Fibroblast of skin of right quadriceps (primary cell): ENCODE measurements at places on chromosomes 6 and 20.

DNA sequence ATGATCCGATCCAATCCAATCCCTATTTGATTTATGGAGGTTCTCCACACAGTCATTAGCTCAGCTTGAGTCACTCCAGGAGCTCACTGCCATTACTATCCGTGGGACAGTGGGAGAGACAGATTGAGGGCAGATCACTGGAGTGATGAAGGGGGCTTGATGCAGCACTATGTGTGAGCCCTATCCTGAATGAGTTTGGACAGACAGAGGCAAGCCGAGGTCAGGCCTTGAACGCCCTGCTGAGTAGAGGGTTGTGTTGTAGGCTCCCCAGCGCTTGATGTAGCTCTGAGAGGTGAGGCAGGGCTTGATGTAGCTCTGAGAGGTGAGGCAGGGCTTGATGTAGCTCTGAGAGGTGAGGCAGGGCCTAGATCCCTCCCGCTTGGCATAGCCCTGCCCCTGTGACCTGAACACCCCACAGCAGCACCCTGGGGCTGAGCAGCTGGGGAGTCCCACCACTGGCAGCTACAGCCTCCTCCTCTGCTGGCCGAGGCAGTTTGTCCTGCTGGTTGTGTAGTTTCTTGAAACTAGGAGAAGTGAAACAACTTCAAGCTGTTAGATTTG lies 58.7 kb downstream of the ZFAND3 start:
- peak; percentile 50 for DNase-seq

DNA sequence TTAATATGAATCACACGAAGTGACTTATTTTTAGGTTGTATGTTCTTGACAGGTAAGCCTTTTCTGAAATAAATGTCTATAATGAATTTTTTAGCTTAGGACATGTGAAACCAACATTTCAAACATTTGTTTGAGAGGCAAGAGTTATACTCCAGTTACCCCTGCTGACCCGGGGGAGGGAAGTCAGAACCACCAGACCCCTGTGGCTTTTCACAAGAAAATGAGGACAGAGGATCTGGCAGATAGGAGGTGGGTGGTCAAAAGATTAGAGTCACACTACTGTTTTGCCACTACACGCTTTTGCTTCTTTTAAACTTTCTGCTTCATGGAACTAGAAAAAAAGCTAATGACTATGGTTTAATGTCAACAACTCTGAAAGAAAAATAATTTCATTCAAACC lies 27.5 kb upstream of the ADGRF4 start:
- no peak for DNase-seq

DNA sequence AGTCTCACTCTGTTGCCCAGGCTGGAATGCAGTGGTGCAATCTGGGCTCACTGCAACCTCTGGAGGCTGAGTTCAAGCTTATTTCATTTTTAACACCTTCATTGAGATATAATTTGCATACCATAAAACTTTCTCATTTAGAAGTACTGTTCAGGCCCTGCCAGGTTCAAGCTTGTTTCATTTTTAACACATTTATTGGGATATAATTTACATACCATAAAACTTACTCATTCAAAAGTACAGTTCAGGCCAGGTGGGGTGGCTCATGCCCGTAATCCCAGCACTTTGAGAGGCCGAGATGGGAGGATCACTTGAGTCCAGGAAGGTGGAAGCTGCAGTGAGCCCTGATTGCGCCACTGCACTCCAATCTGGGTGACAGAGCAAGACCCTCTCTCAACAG lies 5.5 kb downstream of the OR2B6 start:
- no peak for DNase-seq

DNA sequence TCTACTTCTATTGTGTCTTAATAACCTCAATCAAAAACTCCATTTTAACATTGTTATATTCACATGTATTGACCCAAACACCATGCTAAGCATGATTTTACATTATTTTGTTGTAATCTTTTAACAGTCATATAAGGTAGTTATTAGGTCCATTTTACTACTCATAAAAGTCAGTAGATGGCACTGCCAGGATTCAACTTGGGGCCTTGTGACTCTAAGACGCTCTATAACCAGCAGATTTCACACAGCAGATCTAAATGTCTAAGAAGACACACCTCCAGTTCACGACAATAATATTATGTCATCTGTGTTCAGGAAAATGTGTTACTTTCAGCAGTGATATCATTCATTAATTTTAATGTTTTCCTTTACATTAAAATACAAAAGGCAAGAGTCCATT lies 88.0 kb downstream of the FRK start:
- DNase-seq, result no peak

- DNase-seq, result no peak
Measured at GRCh38 chr20:43438578-43439316, 18.9 kb upstream of the SRSF6 start.

DNA sequence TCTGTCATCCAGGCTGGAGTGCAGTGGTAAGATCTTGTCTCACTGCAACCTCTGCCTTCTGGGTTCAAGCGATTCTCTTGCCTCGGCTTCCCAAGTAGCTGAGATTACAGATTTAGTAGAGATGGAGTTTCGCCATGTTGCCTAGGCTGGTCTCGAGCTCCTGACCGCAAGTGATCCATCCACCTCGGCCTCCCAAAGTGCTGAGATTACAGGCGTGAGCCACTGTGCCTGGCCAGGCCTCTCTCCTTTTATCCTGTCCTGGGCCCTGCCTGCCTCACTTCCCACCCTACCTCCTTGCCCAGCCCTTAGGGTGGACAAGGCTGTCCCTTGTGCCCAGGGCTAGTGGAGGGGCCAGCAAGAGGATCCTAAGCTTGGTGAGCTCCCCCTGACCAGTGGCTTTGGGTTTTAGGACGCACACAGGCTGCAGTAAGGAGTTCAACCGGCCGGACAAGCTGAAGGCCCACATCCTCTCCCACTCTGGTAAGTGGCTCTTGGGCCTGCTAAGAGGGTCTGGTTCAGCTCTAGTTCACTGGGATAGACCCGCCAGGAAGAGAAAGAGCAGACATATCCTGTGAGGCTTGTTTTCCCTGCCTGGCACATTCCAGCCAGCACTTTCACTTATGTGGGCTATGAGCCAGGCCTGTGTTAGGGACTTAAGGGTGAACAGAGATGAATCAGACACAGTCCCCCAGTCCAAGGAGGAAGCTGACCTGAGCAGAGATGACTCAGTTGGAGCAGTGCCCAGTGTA lies 21.9 kb upstream of the CHMP4B start:
- peak; percentile 96 for DNase-seq

DNA sequence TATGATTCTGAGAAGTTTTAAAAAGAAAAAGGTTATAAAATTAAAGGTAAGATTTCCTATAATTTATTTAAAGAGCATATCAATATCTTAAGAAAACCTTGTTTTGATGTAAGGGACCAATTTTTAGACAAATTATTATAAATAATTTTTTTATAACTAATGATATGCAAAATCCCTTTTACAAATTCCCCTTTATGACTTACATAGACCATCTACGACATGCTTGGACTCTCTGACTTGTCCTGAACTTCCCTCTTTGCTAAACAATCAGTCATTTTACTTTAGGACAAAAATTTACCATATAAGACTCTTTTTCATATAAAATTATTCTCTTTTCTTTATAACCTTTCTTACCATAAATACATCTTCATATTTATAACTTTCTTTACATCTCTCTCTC lies 15.3 kb upstream of the ANGPT4 start:
- DNase-seq, result no peak

DNA sequence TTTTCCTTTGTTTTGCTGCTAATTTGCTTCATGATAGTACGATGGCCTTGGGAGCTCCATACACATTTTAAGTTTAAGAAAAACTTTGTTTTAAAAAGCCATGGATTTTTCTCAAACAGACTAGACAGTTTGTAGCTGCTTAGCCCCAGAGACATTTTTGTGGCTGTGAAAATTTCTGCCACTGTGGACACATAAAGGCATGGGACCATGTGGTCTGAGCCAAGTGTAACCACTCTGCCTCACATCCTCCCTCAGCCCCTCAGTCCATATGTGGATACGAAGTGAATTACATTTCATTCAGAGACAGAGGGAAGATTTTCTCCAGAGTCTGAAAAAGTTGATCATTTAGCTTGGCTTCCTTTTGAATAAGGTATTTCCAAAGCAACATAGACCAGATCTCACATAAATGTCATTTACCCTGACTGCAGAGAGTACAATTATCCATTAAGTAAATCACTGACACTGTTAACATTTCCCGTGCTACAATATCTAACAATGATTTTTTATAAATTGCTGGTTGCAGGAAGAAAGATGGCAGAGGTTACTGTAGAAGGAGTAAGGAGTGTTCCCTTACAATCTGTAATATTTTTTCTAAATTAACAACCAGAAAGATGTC lies 87.4 kb downstream of the GJA1 start:
- DNase-seq, result peak; percentile 38

DNA sequence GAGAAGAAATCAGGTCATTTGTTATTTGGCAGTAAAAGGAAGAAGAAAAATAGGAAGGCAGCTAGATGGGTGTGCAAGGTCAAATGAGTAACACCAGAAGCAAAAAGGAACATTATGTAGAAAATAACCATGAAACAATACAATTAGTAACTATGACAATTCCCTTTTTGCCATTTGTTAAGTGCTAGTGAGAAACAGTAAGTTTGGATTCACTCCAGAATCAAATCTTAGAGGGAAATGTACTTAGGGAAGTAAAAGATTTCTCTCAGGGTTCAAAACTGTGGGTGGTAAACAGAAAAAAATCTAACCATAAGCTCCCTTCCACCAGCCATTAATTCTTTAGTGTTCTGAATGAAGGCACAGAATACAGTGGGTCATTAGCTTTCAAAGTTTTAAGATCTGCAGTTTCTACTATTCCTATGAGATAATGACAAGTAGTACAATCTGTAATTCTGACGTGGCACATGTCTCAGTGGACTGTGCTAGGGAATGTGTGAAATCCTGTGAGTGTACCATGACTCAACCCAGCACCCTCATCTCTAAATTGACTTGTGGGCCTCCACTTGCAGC lies 17.1 kb downstream of the REPS1 start:
- peak; percentile 95 for DNase-seq

DNA sequence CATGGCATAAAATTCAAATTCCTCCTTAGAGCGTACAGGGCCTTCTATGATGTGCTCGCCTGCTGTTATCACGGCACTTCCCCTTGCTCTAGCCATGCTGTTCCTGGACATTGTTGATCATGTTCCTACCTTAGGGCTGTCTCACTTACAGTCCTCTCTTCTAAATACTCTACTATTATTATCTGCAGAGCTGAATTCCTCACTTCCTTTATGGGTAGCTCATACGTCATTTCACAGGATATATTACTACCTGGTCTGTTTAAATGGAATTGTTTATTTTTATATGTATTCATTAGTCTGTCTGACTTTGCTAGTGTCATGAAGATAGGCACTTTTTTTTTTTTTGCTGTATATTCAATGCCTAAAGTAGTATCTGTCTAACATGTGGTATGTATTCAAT lies 94.7 kb upstream of the FLRT3 start:
- no peak for DNase-seq

DNA sequence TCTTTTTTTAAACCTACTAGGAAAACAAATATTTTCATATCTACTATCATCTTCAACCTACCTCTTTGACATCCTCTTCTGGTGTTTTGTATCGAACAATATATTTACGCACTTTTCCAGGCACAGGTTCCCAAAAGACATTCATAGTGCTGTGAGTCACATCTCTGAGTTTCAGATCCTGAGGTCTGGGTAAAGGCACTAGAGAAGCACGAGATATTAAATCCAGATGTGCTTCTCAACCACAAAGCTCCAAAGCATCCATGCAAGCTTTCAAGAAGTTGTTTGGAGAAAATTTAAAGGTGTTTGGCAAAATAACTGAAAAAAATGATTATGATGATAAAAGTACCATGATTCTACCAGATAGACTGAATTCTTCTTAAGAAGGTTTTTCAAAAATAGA lies 62.7 kb downstream of the COL12A1 start:
- DNase-seq, result peak; percentile 95

DNA sequence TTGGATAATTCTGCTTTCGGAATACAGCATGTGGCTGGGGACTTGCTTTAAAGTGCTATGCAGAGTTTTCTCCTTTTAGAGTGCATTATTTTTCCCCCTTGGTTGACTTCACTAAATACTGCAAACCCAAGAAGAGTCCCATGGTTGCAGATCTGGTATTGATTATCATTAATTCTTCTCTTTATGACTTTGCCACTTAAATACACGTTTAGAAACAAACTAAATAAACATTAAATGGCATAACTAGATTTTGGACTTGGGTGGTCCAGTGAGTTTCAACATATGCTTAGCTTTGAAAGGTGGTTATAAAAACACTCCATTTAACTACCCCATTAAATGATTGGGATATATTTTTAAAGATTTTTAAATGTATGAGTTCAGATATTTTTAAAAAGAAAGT lies 279.2 kb downstream of the SOX4 start:
- no peak for DNase-seq
